ENCODE measurements at places on chromosomes 11 and 22.

- DNase-seq: no peak
Observed at GRCh38 chr11:1310318-1310687, 871 bp upstream of the TOLLIP start.

DNA sequence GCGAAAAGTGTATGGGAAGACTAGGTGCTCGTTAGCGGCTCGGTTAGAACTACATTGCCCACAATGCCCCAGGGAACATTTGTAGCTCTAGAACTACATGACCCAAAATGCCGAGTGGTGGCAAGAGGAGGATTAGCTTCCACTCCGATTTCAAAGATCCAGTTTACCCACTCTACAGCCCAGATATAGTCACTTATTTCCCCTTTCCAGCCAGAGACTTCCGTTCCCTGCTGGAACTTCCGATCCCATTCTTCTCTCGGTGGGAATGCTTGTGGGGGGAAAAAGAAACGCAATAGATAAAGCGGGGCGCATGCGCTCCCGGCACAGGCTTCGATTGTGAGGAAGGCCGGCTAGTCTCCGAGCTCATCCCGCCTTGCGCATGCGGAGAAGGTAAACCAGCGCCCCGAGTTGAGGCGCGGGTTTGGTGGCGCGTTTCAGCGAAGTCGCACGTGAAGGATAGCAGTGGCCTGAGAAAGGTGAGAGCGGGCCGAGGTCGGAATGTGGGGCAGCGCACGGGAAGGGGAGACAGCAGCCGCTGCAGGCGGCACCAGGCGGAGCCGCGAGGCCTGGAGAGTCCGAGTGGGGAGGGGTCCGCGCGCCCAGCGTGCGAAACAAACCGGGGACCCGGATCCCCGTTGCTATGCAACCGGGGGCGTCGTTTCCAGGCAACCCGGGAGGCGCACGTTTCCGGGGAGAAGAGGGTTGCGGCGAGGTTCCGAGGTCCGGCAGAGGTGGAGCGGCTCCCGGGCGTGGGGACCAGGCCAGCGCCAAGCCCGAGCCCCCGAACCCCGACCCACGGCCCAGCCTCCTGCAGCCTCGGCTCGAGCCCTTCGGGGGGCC is at the start of gene TMEM109:
TMEM109 (plus strand) TSS at position 366 of the 840 bp plus-strand sequence. CDS start 5,536 bp downstream, outside the sequence.
- peak; percentile 92 for DNase-seq

DNA sequence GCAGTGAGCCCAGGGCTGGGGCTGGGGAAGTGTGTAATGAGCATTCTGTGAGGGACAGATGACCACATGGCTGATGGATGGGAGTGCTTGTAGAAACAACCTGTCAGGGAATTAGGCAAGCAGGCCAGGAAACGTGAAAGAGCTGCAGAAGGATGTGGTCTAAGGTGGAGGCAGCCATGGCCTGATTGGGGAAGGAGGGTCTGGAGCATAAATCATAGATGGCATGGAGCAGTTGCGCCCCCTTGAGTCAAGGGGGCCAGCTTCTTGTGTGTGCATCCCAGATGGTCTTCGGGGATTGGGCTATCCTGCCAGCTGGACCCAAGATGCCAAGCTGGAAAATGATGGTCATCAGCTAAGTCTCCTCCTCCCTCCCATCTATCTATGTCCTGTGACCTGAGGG is 119.4 kb upstream of the CLPB start:
- no peak for DNase-seq

DNA sequence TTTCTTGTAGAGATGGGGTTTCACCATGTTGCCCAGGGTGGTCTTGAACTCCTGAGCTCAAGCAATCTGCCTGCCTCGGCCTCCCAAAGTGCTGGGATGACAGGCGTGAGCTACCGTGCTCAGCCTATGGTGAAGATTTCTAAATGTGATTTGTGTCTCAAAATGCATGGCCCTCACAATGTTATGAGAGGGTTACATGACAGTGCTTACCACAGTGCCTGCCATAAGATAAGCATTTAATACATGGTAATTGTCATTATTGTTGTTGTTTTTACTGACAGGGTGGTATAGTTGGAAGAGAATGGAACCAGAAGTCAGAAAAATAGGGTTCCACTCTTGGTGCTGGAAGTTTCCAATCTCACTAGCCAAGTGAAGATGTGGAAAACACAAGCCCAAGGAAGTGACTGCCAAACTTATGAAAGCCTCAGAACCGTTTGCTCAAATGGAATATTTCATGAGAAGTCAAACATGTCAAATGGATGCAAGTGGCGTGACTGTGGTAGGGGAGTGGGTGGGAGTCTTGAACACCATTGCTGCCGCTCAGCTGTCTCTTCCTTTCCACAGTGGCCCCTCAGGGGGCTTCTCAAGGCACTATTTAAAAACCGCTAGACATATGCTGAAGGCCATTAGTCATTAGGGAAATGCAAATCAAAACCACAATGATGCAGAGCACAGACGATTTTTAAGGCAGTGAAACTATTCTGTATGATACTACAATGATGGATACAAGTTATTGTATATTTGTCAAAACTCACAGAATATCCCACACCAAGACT is 29.1 kb upstream of the LMO2 start:
- DNase-seq: no peak

- DNase-seq: peak; percentile 64
Observed at GRCh38 chr11:44568658-44569473, 3.4 kb downstream of the CD82 start.

- no peak for DNase-seq
Observed at GRCh38 chr11:9396310-9396709, 11.9 kb downstream of the IPO7 start.

DNA sequence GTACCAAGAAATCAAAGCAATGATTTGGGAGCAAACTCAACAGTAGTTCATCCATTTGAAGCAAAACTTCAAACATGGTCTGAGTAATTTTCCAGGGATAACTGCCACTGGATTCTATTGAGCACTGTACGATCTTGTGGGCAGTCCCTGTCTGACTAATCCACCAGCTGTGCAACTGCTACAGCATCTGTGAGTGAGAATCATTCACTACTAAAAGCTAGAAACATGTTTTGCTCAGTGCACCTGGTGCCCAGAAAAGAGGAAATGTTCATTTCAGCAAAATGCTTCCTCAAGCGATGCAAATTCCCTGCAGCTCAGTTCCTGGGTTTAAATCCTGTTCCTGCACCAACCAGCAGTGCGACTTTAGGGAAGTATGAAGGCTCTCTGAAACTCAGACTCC is 1077.9 kb downstream of the DLG2 start:
- DNase-seq: peak; percentile 11

- no peak for DNase-seq
Observed at GRCh38 chr11:67503119-67504004, 1.8 kb downstream of the PITPNM1 start.

DNA sequence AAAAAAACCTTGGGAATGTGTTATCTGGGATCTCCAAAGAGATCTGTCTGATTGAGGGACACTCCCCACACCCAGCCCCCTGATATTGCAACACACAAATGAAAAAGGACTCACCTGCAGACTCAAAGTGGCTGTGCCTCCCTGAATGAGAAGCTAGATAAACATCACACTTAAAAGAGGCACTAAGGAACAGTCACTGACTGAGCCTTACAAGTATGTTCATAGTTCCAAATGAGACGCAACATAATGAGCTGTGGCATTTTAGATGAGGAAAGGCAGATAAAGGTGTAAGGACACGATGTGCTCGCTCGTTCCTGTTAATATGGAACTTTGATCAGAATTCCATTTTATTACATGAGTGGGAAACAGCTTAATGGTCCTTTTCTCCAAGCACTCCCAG is 21.0 kb upstream of the CFAP300 start:
- DNase-seq: no peak

- DNase-seq: no peak
Observed at GRCh38 chr11:119371778-119372182, 9.7 kb downstream of the USP2 start.

DNA sequence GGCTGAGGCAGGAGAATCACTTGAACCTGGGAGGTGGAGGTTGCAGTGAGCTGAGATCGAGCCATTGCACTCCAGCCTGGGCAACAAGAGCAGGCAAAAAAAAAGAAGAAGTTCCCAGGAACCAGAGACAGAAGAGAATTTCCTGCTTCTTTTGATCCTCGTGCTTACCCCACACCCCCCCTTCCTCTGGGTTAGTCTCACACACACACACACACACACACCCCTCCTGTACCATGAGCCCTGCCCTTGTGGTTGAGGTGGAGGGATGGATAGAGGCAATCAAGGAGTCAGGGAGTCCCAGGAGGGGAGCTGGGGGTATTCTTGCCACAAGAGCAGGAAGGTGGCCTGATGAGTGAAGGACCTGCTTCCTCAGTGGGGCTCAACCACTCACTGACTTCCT is 4.1 kb upstream of the UBE2L6 start:
- no peak for DNase-seq

GRCh38 chr11:5136261-5136660 is 1.9 kb downstream of the OR52A5 start:
- no peak for DNase-seq

DNA sequence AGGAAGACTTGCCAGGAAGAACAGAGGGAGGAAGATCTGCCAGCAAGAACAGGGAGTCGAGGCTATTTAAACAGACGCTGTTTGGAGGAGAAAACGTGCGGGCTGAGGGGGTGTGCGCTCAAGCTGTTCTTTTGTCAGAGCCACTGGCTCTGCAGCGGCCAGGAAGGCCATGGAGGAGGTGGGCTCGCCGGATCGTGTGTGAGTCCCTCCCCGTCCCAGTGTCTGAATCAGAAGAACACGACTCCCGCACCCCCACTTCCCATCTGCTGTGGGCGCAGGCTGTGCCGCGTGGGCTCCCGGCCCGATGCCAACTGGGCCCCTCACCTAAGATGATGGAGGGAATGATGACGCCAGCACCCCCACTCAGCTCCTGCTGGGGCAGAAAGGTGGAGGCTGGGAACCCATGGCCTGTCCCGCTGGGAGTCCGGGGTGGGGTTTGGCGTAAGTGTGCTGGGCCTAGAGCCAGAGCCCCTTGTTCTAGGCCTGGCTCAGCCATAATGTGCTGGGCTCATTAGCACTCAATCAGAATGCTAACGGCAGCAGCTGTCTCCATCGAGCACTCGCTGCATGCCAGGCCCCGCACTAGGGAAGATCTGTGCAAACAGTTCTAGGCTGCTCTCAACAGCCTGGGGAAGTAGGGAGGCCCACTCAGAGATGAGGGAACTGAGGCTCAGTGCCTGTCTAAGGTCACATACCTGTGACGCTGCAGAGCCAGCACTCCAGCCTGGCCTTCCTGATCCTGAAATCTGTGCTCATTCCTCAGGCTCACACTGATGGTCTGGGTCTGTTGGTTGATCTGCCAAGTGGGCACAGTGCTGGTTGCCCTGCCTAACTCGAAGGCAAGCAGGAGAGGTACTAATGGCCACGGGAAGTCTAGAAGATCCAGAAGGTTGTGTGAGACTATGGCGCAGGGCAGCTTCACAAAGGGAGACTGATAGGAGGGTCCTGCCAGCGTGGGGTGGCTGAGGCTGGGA is 11.5 kb downstream of the NPTXR start:
- no peak for DNase-seq

- no peak for DNase-seq
Observed at GRCh38 chr11:4508886-4509285, 26.4 kb downstream of the OR52K1 start.

DNA sequence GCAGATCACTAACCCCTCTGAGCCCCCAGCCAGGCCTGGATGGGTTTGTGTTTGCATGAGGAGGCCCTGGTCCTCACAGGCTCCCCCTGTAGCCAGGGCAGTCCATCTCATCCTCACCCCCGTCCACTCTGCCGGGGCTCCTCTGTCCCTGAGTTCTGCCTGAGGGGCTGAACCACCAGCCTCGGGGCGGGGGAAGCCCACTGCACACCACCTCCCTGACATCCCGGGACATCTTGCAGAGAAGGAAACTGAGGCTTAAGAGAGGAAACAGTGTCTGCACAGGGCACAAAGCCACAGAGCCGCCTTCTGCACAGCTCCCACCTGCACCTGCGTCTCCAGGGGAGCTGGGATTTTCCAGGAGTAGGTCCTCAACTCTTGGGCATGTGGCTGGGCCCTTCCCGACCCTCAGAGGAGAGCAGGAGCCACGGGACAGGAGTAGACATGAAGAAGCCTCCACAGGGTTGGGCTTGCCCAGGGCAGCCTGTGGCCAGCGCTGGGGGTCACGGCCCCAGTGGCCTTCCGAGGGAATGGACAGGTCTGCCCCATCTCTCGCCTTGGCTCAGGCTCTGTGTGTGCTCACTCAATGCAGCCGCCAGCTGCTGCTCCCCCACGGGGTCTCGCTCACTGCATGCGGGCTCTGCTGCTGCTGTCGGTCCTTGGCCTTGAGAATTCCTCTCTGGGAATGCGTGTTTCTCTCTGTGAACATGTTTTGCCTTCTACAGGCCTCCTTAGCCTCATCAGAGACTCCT is 45.4 kb upstream of the CCDC188 start:
- DNase-seq: no peak

DNA sequence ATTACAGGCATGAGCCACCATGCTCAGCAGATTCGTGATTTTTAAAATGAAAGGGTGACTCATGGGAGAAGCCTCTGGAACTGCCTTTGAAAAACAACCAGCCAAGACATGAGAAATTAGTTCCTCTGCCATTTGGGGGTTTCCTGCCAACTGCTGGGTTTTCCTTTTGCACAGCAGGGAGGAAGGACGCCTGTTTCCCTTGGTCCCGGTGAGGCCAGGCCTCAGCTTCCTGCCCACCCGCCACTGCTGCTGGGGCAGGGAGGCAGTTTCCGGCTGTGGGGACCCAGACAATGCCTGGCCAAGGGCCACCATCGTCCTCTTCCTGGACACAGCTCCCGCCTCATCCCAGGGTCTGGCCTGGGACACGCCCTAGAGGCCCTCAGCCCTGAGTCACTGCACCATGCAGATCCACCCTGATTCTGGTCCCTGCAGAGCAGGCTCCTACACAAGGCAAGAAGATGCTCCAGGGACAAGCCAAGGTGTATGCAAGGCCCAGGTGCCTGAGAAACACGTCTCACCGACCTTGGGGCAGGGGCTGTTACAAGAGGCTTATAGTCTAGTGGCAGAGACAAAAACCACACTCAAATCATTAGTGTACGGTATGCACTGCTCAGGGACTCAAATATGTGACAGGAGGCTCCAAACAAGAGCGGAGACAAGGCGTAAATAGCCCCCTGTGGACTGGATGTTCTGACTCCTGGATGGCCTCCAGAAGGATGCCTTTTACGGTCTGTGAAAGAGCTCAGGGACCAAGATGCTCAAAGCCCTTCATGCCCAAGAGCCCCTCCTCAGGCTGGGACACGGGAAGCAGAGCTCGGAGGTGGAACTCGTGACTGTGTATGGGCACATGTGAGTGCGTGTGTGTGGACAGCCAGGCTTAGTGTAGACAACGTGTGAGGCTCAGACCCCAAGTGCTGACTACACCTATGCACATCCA is 10.0 kb downstream of the PPM1F start:
- DNase-seq: peak; percentile 49

DNA sequence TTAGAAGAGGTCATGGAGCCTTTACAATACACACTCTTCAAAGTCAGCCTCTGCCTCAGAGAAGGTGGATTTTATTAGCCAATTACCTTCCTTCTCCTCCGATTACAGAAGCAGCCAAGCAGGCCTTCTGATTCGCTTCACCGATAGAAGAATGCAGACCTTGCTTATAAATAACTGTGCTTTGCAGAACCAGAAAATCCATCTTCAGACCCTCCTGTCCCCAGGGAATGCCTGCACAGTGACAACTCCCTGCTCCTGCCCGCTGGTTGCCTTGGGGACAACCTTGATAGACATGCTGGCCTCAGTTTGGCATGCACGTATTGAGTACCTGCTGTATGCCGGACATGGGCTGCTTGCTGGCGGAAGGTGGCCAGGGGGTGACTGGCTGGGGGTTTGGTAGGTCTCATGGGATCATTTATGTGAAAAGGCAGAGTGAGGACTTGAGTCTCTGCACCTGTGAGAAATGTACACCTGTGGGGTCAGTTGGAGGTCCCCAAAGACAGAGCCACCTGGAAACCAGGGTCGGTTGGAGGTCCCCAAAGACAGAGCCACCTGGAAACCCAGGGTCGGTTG is 1238.7 kb downstream of the BRD1 start:
- no peak for DNase-seq
